Epithelial cell of esophagus (primary cell): ENCODE measurements at places on chromosomes 6 and 20.

- DNase-seq, result peak; percentile 81
Measured at GRCh38 chr6:1689141-1689540, 79.4 kb downstream of the FOXC1 start.

- DNase-seq, result no peak
Measured at GRCh38 chr6:5899216-5900045, 107.3 kb downstream of the NRN1 start.

DNA sequence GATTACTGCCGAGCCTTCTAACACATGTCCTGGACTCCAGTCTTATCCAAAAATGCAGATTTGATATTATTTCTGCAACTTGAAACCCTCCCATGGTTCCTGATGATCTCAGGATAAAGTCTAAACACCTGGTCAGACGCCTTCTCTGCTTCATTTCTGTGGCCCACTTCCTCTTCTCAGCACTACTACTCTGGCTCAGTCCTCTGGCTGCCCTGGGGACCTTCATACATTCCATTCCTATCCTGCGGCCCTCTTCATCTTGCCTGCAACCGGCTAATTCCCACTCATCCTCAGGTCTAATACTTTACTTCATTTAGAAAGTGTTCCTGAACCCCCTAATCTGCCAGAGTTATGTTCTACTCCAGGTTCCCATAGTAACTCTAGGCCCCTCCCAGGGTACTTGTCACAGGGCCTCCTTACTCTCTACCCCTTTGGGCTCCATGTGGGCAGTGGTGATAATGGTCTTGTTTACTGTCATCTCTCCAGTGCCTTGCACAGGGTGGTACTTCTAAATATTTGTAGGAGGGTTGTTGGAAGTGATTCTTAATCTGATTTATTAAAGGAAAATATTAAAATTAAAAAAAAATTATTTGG lies 18.9 kb downstream of the MAN1A1 start:
- no peak for DNase-seq

DNA sequence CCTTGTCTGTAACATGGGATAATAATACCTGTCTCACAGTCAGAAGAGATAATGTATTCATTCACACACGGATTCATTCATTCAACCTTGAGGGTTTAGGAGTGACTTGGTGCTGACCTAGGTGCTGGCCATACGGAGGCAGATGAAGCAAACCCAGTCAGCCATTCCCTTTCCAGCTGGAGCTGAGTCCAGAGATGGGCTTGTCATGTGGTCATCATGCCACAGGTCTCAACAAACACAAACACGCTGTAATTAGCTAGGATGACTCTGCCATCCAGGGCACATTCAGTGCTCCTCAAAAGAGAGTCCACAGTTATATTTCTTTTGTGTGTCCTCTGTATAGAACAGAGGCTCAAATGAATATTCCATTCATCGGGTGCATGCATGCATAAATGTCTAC lies 19.5 kb upstream of the PRELID3B start:
- peak; percentile 21 for DNase-seq

GRCh38 chr20:23084845-23085365 lies 1.2 kb downstream of the CD93 start:
- no peak for DNase-seq

GRCh38 chr6:6772751-6773150 lies 184.2 kb downstream of the LY86 start:
- no peak for DNase-seq

GRCh38 chr6:78850621-78851020 lies 16.7 kb upstream of the IRAK1BP1 start:
- DNase-seq, result peak; percentile 18

- DNase-seq, result no peak
Measured at GRCh38 chr20:38095017-38095686, 61.6 kb downstream of the RPRD1B start.

- DNase-seq, result peak; percentile 4
Measured at GRCh38 chr20:56925082-56925830, 296.1 kb downstream of the TFAP2C start.

GRCh38 chr6:17204533-17204932 lies 76.6 kb upstream of the RBM24 start:
- no peak for DNase-seq

GRCh38 chr6:26065952-26066380 lies 21.3 kb upstream of the HFE start:
- peak; percentile 87 for DNase-seq

GRCh38 chr6:81331526-81331925 lies 421.0 kb downstream of the TENT5A start:
- DNase-seq, result no peak

DNA sequence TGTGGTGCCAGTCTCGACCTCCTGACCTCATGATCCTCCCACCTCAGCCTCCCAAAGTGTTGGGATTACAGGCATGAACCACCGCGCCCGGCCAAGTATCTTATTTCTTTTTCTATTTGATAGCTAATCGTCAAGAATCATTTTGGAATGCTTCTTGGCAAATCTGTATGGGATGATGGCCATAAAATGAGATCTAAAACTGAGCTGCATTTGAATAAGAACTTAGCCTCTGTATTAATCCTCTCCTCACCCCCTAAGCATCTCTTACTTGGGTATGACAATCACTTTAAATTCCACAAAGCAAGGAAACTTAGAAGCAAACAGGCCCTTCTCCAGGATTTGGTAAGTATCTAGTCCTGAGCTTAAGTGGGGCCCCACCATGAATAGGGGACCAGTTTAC lies 108.9 kb upstream of the BTBD3 start:
- DNase-seq, result no peak

- DNase-seq, result peak; percentile 15
Measured at GRCh38 chr6:148934539-148934938, 187.7 kb downstream of the UST start.

DNA sequence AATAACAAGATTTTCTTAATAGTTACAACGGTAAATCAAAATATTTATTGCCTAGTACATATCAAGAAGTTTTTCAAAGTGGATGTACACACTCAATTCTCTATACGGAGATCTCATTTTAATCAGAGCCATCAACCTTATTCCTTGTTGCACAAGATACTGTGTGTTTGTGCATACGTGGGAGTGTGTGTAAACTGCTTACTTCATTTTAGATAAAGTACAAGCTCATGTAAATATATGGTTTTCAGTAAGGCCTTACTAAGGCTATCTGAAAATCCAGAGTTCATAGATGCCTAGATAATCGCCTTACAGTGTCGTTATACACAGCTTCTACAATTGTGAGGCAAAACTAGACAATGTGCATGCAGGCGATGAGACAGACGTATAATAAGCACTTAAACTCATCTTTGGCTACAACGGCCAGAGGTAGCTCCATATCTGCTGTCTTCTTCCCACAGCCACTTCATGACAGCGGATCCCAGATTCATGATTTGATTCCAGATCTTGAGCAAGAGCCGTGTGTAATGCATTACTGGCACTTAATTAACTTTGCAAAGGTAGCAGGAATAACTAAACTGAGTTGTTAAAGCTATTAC lies 2.5 kb downstream of the PERP start:
- peak; percentile 48 for DNase-seq

GRCh38 chr6:110876170-110876773 lies 1.7 kb downstream of the AMD1 start:
- DNase-seq, result peak; percentile 89

DNA sequence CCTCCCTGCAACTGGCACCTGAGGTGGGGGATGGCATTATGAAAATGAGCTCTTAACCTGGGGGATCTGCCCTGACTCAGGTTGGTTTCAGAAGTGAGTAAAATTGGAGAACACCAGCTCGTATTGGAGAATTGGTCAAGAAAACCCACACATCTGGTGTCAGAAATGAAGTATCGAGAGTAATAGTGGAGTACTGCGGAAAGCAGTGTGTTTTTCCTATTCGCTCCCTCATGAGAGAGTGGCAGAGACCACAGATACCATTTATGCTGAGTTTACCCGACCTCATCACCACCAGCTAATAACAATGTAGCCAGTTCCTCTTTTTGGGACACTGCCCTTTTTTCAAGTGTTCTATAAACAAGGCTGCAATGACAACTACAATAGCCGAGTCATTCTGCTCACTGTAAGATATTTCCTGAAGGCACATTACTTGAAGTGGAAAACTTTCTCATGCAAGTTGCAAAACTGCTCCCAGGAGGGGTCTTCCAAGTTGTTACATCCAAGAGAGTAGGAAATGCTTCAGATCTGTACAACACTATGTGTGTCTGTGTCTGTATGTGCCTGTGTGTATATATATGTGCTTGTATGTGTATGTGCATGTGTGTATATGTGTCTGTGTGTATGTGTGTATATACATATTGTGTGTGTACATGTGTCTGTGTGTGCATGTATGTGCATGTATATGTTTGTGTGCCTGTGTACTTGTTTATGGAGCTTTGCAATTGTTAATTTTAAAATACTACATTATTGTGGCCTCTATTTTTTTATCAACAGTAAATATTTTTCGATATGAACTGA lies 106.0 kb upstream of the CST7 start:
- no peak for DNase-seq

DNA sequence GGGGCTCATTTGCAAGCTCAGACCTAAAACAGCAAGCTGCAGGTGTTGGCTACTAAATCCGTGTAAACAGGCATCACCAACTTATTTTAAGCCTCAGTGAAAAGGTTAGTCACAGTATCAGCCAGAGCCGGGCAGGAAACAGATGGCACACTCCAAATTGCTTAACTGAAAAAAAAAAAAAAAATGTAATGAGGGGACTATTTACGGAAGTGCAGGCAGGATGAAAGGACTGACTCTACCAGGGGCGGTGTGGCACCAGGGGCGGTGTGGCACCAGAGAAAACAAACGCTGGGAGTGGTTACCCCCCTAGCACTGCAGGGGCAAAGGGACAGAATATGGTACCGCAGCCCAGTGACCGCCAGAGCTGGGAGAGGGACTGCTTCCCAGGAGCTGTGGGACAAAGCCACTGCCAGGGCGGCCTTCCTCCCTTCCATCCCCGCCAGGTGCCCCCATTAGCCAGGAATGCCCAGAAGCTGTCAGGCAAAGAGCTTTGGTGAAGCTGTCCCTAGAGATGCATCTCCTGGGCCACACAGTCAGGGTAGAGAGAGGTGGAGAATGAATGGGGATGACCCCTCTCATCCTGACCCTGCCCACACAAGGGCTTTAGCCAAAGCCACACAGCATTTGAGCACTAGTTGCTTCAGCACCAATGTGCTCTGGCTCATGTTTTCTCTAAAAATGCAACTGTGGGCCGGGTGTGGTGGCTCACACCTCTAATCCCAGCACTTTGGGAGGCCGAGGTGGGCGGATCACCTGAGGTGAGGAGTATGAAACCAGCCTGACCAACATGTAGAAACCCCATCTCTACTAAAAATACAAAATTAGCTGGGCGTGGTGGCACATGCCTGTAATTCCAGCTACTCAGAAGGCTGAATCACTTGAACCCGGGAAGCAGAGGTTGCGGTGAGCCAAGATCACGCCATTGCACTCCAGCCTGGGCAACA lies 39.6 kb upstream of the GFOD1 start:
- DNase-seq, result peak; percentile 55

DNA sequence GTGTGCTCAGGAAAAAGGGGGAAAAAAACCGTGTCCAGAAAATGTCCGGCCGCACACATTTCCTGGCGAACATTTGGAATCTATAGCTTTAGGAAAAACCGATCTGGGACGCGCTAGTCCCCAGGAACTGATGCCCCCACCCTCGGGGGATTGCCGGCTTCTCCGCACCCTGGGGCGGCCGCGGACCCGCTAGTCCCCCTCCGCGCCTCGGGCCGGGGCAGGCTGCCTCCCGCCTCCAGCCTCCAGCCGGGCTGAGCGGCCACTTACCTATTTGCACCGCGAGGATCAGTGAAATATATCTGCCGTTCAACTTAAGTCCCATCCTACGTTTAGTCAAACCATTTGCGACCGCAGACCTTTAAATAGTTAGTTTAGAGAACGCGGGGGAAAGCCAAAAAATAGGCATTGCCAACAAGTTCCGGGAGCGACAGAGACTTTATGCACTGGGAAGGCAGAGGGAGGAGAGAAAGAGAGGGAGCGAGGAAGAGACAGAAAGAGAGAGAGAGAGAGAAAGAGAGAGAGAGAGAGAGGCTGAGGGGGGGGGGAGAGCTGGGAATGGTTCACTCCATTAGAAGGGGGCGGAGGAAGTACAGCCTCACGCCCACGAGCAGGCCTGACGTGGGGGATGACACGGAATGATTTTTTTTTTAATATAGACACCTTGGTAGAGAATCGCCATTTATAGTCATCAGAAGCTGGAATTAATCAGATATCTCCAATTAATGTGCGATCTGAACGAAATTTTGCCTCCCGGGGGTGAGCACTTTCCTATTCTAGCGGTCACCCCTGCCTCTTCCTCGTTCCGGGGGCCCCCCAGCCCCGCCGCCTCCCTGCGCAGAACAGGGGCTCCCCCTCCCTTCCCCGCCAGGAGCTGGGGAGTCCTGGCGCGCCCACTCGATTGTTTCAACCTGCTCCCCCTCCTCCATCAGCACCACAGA lies at the start of gene NRN1:
Gene NRN1, minus strand, starts transcription at position 498 of the 938 bp plus-strand sequence. Its CDS starts 176 bp downstream, at position 322.
- DNase-seq, result no peak
